Stimulated activated memory B cell treated with anti-CD40 and anti-IgM and Interleukin-4, amounts not matched to agents 10 μg/mL and 1 μg/mL and 100 μg/mL, for 72 hours (primary cell): ENCODE measurements at places on chromosomes 16 and 17.

GRCh38 chr17:72749119-72749572, 343.3 kb downstream of the SLC39A11 start:
- ATAC-seq: no peak

DNA sequence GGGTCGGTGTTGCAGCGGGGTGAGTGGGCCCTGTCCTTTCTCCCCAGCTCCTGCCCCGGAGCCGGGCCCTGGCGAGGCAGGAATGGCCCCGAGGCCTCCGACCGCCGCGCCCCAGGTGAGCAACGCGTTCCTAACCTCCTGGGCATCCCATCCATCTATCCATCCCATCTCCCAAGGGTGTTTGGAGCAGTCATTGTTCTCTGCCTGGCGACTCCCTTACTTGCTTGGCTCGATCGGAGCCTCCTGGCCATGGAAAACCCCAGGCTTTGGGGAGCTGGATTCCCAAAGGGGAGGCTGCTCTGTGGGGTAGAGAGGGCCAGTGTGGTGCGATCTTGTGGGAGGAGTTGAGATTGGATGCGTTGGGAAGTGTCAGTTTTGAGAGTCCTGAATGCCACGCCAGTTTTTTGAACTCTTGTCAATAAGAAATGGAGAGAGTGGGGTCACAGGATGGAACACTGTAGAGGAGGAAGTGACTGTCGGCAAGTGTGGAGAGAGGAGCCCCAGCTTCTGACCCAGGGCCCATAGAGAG, 684 bp downstream of the ZFP90 start:
- peak; percentile 37 for ATAC-seq

DNA sequence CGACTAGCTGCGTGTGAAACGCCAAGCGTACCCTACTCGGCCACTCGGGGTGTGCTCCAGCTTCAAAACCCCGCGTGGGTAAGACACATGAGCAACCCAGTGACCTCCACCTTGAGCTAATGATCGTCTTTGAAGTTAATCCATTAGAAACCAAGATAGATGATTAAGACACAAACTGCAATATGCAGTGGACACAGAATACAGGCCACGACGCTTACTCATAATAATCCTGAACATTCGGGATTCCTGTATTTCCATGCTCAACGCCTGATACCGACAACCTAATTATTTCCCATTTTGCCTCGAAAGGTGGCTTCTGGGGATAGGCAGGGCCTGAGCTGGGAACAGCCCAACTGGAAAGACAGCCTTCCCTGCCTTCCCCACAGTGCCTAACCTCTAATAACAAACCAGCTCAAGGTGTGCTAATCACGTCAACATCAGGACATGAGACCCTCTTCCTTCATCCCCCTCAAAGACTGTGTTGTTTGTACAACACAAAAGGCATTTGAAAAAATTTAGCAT, 504 bp upstream of the COPRS start:
- ATAC-seq: no peak

- ATAC-seq: no peak
These were observed 224.9 kb downstream of the SEC14L1 start for GRCh38 chr17:77365584-77366186.

DNA sequence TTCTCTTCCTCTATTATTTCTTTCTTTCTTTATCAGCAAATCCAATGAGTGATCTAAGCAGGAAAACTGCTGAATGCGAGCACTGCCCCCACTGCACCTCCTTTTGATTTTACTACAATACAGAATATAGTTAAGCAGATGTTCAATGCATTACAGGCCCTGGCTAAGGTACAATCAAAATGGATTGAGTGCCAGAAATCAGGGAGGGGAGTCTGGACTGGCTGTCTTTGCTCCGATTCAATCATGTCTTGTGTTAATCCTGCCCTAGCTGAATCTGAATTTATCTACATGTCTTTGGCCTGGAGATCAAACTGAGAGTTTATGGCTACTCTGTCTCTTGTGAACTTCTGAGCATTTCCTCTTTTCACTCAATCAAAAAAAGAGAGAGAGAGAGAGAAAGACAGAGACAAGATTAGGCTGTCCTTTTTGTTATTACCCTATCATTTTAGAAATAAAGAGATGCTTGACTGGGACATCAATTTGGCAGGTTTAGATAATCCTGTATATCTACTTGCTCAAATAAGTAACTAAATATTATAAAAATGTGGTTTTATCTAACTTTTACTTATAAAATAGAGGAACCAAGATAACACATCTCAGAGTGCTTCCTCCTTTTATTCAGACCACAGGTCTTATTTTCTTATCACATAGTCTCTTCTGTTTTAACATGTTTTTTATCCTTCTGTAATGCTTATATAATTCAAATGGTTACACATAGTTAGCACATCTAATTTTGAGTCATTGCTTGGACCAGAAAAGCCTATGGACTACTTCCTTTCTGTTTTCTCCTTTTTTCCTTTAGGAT, 656.2 kb downstream of the KCNJ2 start:
- no peak for ATAC-seq

DNA sequence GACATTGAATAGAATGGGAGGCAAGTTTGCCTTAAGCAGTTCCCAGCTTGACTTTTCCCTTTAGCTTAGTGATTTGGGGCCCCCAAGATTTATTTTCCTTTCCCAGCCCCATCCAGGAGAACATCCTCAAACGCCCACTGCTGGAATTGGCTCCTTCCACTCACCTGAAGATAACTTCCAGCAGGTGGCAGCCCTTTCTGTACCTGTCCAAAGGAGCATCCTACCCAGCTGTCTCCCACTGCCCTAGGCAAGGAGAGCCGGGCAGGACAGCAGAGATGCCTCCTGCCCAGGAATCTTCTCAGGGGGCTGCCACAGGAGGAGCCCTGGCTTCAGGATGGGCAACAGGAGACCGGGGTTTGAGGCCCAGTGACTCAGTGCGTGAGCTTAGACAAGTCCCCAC, 6.4 kb downstream of the CACNG5 start:
- peak; percentile 9 for ATAC-seq

DNA sequence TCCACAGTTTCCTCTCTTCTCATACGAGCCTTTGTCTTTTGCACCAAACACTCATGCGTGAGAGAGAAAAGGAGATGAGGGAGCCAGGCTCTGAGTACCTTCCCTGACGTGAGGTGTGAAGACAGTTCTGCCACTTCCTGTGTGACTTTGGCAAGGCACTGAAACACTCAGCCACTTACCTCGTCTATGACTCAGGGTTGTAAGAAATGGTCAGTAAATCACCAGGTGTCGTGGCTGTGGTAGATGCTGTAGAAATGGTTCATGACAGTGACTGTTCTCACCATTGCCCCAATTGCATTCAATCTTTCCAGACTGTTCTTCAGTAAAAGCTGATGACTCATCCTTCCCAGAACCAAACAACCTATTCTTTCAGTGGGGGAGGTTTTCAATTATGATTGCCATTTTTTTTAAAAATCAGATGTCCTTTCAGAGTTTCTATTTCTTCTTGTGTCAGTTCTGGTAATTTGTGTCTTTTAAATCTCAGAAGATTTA, 49.2 kb upstream of the CBFA2T3 start:
- peak; percentile 65 for ATAC-seq

DNA sequence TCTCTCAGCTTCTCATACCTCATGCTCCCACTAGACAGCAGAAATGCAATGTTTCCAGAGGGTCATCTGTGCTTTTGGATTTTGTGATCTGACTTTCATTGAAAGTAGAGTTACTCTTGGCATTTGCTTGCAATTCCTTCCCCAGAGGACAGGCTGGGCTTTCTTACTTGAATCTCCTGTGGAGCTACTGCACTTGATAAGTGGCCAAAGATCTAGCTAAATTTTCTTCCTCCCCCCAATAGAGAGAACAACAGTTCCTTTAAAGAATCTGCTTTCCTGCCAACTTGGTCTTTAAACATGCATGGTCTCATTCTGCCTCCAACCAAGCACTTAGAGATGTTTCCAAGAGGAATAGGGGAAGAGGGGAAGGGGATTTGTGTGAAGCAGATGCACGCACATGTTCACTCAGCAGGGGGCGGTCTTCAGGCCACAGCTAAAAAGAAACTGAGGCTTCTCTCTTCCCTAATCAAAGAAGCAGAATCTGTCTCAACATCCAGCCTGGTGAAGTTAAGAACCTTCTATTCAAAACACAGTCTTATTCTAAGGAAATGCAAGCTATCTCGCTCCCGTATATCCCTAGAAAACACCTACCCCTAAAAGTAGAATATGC, 229.6 kb downstream of the ZFHX3 start:
- ATAC-seq: no peak

- no peak for ATAC-seq
These were observed 36.8 kb downstream of the MSI2 start for GRCh38 chr17:57293077-57293476.
